ENCODE measurements at places on chromosomes 7 and 10.

- DNase-seq = peak; percentile 76
Measured at GRCh38 chr10:35470248-35470924, 134.1 kb downstream of the CCNY start.

GRCh38 chr10:93075369-93076221, 1.9 kb downstream of the CYP26A1 start:
- no peak for DNase-seq

DNA sequence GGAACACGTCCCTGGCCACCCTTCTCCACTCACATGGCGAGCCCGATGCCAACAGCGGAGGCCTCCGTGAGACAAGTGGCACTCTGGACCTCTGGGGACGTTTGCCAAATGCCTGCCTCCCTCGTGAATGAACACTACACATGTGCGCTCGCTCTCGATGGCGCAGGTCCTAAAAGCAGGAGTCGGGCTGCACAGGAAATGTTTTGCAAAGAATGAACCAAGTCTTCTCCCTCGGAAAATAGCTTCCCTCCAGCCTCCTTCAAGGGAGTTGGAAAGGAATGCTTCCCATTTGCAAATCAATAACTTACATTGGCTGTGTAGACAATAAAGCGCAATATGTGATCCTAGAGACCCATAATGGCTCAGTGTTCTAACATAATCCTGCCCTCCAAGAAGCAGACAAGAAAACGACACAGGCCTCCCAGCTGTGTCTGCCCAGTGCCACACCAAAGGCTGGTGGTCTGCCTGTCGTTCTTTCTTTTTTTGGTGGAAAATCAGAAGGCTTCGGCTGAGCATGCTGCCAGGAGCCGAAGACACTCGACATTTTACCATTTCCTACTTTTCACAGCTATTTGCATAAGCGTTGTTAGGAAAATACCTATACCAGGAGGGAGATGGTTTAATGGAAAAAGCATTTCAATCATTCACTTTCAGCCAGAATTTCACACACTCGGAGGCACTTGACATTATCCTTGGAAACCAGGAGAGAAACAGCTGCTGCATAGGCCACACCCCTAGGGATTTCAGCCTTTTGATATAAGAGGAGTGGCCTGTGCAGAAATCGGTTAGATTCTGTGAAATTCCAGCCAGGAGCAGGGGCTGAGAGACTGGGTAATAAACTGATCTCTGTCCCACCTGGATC, 38.4 kb downstream of the ATXN7L1 start:
- DNase-seq = peak; percentile 54

GRCh38 chr10:3424111-3424851, 251.7 kb upstream of the PITRM1 start:
- DNase-seq = peak; percentile 23

DNA sequence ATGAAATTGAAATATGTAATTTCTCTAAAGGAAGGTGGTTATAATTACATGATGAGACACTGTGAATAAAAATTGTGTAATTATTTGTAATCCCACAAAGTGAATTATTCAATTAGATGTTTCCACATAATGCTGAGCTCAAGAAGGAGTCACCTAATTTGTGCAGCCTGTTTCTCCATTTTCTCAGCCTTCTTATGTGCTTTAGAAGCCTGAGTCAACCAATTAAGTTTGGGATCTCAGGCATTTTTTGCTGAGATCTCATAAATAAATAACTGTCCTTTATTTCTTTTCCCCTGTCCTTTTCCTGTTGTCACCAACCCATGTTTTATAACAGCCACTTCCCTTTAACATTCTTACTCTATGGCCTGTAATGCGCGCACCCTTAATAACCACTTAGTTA, 506.5 kb upstream of the SEMA3D start:
- DNase-seq = no peak

- no peak for DNase-seq
Measured at GRCh38 chr7:29270594-29271318, 76.2 kb downstream of the CHN2 start.

DNA sequence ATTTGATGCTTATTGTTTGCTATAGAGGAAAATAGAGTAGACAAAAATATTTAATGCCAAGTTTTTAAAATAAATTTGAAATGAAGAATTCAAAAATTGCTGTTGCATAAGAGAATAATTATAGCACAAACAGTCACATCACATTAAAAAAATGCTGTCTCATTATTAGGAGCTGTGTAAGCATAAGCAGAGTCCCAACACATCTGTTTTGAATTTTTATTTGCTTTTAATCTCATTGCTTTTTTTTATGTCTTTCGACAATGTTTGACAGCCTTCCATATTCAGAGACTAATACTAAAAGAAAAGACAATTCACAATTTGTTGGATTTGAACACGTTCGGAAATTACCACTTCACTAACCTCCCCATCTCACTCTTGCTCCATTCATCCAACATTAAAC, 143.5 kb downstream of the TFPI2 start:
- DNase-seq = no peak

- peak; percentile 47 for DNase-seq
Measured at GRCh38 chr7:39950473-39951225, 593 bp downstream of the CDK13 start.

GRCh38 chr10:14306190-14306589, 24.5 kb downstream of the FRMD4A start:
- DNase-seq = no peak

DNA sequence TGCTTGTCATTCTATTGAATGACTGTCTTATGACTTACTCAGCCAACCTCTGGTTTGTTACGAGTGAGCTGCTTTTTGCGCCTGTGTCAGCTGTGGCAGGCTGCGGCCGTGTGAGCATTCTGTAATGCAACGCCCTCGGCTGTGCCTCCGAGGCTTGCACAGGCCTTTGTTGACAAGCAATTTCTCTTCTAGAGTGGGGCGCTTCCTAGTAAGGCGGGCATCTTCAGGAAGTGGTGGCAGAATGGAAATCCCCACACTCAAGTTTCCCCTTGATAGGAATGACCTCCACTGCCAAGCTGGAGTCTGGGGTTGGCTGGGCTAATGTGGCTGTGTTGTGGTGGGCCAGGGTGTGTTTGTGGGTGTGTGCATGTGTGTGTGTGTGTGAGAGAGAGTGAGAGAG, 20.2 kb upstream of the TMEM178B start:
- DNase-seq = no peak

- DNase-seq = no peak
Measured at GRCh38 chr7:101968720-101969466, 151.5 kb downstream of the CUX1 start.

DNA sequence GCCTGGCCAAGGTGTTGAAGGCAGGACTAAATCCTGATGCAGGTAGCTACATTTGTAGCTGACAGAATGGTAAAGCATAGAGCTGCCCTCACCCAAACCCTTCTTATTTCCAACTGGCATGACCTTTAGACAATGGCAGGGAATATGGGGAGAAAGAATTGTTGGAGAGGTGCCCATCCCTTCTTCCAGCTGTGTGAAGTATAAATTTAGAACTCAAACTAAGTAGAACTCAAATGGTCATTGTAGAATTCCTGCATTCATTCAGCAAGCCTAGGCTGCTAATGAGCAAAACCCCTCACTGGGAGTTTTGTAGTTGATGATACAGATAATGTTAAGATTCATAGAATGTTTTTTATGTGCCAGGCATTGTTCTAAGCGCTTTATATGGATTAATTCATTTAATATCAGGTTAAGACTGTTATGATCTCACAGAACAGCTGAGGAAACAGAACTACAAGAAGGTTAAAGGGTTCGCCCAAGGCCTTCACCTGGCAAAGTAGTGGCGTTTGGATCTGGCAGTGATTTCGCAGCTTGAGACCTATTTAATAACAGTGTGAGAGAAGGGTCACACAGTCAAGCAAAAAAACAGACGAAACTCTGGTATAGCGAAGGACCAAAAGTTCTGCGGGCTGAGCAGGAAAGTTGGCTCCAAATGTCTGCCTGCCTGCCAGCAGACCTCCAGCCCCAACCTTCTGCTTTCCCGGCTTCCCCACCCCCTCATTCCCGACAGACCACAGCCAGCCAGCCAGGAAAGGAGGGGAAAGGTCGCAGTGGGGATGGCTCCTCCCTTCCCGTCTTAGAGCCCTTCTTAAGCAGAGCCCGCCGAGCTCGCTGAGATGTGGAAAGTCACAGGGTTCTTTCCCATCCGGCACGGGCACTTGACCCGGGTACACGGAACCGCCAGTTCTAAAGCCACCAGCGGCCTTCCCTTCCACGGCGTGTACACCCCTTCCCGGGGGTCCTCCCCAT, 1.6 kb upstream of the HILPDA start:
- peak; percentile 76 for DNase-seq

DNA sequence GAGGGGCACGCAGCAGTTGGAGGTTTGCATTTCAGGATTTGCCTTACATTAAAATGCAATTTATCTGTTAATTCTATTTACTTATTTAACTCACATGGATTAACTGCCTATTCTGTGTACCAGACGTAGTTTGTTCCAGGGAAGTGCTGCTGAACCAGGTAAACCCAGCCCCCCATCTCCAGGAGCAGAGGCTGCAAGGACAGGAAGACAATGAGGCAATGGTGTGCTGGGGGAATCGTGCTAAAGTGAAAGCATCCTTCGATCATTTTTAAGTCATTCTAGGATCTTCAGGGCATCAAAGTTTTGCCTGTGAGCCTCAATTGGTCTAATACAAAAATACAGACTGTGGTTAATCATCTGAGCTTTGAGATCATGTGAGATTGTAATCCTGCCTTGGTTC, 166.4 kb downstream of the DNAJB6 start:
- DNase-seq = no peak

GRCh38 chr10:71629131-71629530, 90.4 kb downstream of the C10orf105 start:
- DNase-seq = no peak

- peak; percentile 61 for DNase-seq
Measured at GRCh38 chr7:94656925-94657731, 1.2 kb upstream of the SGCE start.

DNA sequence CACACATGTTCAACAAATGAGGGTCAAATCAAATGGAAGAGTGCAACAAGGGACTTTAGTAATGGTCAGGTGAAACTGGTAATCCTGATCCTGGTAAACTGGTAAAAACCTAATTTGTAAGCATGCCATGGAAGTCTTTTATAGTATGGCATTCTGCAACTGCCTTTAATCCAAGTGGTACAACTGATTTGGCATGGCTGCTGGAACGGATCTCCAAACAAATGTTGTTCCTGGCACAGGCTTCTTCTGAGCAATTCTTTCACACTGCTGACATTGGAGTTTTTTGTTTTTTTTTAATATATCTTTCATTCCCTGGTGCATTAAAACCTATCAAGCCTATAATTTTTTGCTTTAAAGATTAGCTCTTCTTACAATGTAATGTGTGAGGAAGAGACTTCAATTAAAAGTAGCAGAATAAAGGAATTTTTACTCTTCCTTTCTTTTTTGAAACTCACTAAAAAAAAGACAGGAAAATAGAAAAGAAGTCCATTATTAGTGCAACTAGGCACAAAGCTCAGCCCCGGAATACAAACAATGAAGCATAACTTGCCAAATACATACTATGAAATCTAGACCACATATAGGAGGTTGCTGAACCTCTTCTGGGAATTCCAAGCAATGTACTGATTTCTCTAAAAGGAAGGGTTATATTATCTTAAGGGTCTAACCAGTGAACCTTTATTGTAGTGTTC, 79.3 kb upstream of the OIT3 start:
- peak; percentile 48 for DNase-seq

DNA sequence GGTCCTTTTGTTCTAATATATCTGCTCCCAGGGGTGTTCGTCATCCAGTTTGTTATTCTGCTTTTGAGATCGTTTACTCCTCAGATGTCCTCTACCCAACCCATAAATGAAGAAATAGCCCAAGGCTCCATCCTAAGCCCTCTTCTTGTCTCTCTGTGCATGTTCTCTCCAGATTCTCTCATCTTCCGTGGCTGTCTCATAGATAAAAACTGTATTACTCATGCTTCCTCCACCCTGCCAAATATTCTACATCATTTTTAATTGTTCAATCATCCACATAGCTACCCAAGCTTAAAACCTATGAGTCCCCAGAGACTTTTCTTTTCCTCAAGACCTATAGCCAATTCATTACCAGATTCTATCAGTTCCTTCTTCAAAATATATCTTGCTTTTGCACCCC, 44.9 kb downstream of the CAV1 start:
- no peak for DNase-seq

DNA sequence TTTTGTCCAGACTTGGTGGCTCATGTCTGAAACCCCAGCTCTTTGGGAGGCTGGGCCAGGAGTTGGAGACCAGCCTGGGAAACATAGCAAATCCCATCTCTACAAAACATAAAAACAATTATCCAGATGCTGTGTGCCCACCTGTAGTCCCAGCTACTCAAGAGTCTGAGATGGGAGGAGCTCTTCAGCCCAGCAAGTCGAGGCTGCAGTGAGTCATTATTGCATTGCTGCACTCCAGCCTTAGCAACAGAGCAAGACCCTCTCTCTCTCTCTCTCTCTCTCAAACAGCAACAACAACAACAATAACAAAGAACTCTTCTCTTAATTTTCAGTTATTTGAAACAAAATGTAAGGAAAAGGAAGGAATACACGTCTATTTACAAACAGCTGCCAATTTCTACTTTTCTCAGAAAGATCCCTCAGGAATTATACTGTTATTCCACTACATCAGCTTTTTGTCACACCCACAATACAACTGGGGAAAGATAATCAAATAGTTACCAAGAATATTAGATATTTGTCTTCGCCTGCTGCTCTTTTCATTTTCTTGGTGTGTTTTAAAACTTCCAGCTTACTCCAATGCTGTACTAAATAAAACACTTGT, 5.1 kb upstream of the TSPAN12 start:
- no peak for DNase-seq

GRCh38 chr7:107166736-107167426, 1.9 kb upstream of the HBP1 start:
- no peak for DNase-seq

DNA sequence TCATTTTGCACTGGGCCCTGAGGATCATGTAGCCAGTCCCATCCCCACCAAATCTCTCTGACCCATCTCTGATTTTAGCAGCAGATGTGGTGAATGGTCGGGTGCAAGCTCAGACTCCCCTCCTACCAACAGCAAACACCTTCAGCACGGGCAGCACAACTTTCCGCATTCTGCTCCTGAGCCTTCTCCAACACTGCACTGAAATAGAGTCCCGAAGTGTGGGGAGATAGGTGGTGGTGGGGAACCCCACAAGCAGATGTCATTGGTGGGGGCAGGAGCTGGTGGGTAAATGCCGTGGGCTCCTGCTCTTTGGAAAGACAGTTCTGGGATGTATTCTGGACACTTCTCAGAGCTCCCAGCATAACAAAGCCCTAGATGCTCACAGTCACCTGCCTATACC, 9.6 kb upstream of the CTBP2 start:
- DNase-seq = no peak

- no peak for DNase-seq
Measured at GRCh38 chr10:61708846-61709245, 46.1 kb downstream of the CABCOCO1 start.
